SJSA1 (cell line): ENCODE measurements at places on chromosomes 1 and 21. TPM values are rescaled to one million over a fixed set of nuclear protein-coding genes. Genes with fewer than 3 reads are reported as not detected.

DNA sequence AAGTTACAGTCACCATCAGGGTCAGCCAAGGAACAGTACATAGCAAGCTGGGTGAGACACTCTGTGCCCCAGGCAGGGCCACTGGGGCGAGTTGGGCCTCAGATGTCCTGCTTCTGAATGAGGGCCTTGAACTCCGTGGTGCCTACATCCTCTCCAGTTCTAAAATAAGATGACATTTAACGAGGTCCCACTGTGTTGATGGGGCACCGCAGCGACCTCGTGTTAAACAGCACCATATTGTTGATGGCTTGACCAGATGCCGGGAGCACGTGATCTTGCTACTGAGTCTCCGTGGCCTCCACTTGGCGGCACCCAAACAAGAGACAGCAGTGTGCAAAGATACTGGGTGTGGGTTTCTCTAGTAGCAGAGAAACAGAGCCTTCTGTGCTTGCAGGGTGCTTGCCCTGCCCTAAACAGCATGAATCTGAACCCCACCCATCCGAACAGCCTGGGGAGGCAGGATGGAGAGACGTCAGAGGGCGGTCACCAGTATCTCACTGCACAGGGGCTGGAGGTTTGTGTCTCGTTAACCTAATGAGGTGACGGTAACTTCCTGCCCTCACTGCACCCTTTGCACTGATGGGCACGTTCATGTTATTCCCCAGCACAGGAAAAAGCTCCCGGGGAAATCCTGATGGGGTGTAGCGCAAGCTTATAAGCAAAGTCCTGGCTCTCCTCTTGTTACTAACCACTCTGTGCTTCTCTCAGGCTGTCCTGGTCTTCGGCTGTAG lies 324.4 kb downstream of the AJAP1 start:
- no peak for DNase-seq

DNA sequence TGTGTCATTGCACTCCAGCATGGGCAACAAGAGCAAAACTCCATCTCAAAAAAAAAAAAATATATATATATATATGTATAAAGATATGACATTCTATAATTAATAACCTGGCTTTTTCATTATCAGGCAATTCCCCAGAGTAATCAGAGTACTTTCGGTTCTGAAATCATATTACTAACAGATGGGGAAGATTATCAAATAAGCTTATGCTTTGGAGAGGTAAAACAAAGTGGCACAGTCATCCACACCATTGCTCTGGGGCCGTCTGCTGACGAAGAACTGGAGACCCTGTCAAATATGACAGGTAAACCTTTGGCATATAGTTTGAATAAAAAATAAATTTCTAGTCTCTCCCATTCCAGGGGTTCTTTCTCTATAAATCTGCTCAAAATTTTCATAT lies 58.5 kb upstream of the SH3GLB1 start:
- DNase-seq = no peak

DMBX1 gene
- not detected in 2 replicates for total RNA-seq

ATP1A2 gene
- total RNA-seq = 1.2 TPM in 1 of 2 replicates, not detected in the other
